ENCODE measurements at places on chromosomes 11 and 22. TPM values are rescaled to one million over a fixed set of nuclear protein-coding genes. Genes with fewer than 3 reads are reported as not detected.

Gene OR8A1
- total RNA-seq = not detected

Gene ZFP91
- total RNA-seq = 53.2 TPM

Gene OR52N4
- total RNA-seq = not detected

Gene C11orf71
- total RNA-seq = 9.3 TPM

Gene MYOD1
- total RNA-seq = 31.8 TPM

Gene SHISA8
- not detected for total RNA-seq

Gene CDC42EP1
- 25.5 TPM for total RNA-seq

Gene HIKESHI
- total RNA-seq = 31.7 TPM

Gene PGA3
- not detected for total RNA-seq

Gene PRODH
- total RNA-seq = 7.6 TPM

Gene SAA1
- total RNA-seq = 2.4 TPM

Gene TUBA8
- total RNA-seq = 13.3 TPM

Gene JAML
- 9.7 TPM for total RNA-seq

Gene ELFN2
- total RNA-seq = 1.0 TPM

Gene UCP3
- 1.4 TPM for total RNA-seq

Gene CD3D
- not detected for total RNA-seq

Gene TEX12
- total RNA-seq = 2.3 TPM

Gene OR4D9
- total RNA-seq = not detected

Gene TRIM51
- not detected for total RNA-seq

Gene MRGPRX4
- not detected for total RNA-seq

Gene MYBPC3
- total RNA-seq = not detected

Gene OR52E8
- not detected for total RNA-seq

Gene OR5D14
- total RNA-seq = not detected

Gene ADAMTS15
- total RNA-seq = 35.1 TPM

Gene CBX7
- total RNA-seq = 8.3 TPM

Gene CATSPER1
- total RNA-seq = not detected
